ENCODE measurements at places on chromosomes 3 and 15.

- no peak for DNase-seq
These were observed 75.7 kb upstream of the GADL1 start for GRCh38 chr3:30970183-30970582.

DNA sequence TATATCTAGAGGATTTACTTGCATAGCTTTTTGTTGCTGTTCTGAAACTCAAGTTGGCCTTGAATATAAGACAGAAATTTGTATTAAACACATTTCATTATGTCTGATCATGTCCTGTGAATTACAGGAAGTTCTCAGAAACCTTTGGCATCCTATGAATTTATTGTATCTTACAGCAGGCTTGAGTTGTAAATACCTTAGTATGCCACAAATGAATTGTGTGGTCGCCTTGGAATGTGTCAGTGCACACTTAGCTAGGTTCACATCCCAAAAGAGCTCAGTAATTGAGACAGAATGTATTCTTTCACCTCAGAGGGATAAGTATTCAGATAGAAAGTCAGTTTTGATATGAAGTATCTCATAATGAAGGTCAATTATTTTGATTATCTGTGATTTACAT, 83.4 kb downstream of the NEK11 start:
- no peak for DNase-seq

DNA sequence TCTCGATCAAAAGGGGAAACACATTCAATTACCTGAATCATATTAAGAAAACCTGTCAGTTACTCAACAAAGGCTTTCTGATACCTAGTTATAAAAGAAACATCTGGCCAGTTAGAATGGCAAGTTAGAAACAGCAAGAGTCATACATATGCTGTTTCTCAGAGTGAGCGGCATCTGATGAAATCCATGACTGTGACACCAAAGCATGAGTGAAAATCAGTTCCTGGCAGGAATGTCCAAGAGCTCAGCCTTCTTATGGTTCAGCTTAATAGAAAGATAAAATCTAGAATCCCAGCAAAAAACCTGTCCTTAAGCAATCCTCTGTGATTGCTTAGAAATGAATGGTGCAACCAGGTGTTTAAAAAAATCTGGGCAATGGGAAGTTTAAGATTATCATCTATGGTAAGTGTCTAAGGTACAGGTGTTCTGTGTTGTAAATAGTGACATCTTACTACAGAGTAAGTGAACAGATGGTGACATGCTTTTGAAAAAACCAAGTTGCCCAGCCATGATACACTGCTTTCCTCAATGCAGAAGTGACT, 18.8 kb downstream of the B4GALT4 start:
- DNase-seq, result no peak

- no peak for DNase-seq
These were observed 29.4 kb downstream of the TTC14 start for GRCh38 chr3:180631317-180631716.

DNA sequence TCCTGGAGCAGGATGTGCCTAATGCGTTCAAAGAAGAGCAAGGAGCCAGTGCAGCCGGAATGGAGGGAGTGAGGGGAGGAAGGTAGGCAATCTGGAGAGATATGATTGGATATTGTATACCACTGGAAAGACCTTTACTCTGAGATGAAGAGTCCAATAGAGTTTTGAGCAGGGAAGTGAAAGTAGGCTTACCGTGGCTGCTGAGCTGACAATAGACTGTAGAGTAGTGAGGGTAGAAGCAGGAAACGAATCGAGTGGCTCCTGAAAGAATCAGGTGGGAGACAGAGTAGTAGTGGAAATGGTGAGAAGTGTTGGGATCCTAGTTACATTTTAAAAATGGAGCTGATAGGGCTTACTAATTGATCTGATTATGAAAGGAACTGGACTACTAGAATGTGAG, 51.8 kb upstream of the NUDT16 start:
- DNase-seq, result no peak

GRCh38 chr3:157117206-157117605, 42.7 kb downstream of the CCNL1 start:
- no peak for DNase-seq

- no peak for DNase-seq
These were observed 66.2 kb upstream of the UBE2E1 start for GRCh38 chr3:23739536-23739935.

GRCh38 chr15:91879158-91879557, 25.6 kb downstream of the SLCO3A1 start:
- DNase-seq, result no peak

- no peak for DNase-seq
These were observed 8.8 kb upstream of the SLC6A6 start for GRCh38 chr3:14393440-14394106.

GRCh38 chr15:22915866-22916515, 64.2 kb downstream of the CYFIP1 start:
- no peak for DNase-seq

DNA sequence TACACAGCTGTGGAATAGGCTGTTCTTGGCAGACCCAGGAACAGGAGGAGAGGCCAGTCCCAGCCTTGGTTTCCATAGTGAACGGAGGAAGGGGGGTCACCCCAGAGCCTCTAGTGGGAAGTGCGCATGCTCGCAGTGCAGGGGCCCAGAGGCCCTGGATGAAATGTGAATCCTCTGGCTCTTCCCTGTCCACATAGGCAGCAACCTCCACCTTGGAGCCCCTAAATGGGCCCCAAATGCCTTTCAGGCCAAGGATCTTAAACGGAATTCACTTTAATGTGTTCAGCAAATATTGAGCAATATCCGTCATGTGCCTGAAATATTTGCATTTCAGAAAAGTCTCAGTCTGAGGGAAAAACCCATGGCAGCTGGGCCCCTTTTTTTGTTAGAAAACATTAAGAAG, 3.3 kb upstream of the NDN start:
- no peak for DNase-seq

DNA sequence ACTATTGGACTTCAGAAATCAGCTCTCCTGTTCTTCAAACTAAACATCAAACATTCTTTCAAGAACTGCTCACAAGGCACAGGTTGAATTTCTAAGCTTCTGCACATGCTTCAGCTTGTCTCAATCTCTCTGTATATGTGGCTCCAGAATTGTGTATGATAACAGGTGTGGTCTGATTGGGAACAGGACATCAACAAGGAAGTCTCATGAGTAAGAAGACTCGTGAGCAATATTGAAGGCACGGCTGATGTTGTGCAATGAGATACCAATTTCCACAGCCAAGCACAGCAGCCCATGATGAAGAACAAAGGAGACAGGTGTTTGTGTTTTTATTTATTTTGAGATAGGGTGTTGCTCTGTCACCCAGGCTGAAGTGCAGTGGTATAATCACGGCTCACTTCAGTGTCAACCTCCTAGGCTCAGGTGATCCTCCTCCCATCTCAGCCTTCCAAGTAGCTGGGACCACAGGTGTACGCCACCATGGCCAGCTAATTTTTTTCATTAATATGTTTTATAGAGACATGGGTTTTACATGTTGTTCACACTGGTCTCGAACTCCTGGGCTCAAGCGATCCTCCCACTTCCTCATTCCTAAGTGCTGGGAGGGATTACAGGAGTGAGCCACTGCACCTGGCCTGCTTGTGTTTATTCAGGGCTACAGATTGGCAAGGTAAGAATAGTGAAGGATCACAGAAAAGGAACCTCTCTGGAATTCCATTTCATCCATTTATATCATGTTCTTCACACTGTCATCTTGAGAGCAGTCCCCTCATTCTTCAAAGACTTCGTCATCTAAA, 32.2 kb upstream of the ABHD17C start:
- no peak for DNase-seq

DNA sequence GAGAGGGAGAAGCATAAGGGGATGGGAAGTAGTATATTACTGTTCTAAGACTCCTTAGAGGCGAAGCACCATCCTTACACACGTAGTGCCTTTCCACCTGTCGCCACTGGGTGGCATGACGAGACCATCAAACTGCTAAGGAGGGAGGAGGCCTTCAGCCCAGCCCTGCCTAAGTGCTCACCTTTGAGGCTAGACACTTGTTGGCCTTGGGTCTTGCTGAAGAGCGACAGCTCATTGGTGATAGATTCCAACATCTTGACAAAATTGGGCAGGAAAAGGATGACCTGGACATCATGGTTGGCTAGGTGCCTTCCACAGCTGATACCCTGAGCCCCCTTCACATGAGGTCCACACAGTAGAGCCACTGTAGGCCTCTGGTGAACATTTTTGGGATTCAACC, 19.6 kb downstream of the CLK3 start:
- DNase-seq, result peak; percentile 56

GRCh38 chr15:78223396-78224022, 10.9 kb downstream of the ACSBG1 start:
- no peak for DNase-seq

DNA sequence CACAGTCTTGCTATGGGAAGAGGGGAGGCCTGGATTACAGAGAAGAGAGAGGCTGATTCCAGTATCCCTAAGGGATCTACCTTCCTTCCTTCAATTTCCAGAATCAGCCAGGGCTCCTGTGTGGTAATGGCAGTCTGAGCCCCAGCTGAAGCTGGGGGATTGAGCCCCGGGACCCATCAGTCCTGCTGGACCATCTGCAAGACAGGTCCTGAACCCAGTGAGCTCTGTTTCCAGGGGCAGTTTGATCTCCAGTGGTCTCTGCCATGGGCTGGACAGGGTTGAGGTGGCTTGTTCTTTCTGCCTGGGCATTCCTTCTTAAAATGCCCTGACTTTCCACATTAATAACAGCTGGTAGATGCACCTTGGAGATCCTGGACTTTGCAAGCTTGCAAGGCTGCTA, 685.2 kb downstream of the TBL1XR1 start:
- DNase-seq, result no peak

DNA sequence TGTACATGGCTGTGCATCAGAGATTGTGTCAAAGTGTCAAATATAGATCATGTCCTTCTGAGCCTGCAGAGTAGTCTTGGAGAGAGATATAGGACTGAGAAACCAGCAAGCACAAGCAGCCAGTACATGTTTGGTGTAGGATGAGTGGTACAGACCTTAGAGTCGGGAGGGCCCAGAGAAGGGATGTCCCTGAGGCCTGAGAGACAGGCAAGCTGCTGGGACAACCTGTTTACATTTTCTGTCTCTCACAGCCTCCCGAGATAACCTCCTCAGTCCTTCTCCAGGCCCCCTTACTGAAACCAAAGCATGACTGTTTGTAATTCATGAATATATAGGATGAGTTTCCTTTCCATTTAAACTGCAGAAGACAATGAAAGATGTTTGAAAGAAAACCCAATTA, 182.4 kb upstream of the STT3B start:
- DNase-seq, result no peak

DNA sequence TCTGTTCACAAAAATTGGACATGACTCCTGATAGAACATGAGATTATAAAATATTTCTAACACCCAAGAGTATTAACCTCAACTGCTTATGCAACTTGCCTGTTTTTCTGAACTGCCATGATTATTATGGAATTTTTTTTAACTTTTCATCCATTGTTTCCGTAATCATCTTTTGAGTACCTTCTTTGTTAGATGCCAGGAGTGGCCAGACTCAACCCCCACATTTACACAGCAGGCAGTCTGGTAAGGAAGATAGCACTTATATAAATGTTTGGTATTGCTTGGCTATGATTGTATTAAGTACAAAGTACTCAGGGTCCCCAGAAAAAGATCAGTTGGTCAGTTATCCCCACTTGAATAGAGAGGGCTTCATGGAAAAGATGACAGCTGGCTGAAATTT, 74.3 kb downstream of the CRYBG3 start:
- no peak for DNase-seq

DNA sequence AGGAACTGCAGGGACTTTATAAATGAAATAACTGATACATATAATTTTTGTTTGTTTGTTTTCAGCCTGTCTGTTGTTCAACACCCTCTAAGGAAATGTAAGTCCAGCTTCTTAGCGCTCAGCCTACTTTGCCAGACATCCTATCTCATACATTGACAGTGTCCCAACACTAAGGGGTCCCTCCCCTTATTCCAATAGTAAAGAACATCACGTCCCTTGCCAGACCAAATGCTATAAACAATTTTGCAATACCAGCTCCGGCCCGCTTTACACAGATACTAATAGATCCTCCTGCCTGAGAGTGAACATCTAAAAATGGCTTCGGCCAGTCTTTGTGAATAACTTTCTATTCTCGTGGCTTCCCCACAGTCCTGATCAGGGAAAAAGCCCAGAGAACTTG, 4.5 kb upstream of the TAFA4 start:
- DNase-seq, result no peak

DNA sequence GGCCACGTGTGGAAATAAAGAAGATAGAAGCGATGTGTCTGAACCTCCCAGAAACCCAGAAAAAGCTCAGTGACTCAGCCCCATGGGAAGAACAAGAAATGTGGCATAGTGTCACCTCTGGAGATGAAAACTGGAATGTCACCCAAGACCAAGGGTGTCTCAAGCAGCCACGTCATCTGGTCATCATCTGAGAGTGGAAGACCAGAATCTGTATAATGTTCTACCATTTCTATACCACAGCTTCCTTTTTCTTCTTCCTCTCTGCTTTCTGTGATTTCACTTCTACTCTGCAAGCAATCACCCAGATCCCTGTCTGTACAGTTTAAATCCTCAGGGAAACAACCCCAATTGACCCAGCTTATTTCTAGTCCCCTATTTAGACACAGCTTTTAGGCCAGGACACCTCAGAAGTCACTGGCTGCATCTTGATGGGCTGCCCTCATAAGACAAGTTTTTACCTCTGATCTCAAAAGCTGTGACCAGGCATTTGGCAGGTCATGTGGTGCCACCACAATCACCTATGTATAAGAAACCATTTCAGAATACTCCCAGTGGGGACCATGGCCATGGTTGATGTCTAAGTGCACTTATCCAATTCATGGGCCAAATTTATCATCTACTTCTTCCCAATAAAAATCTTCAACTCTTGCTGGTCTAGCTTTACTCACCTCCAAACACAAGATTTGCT, 278.5 kb upstream of the UMPS start:
- no peak for DNase-seq

DNA sequence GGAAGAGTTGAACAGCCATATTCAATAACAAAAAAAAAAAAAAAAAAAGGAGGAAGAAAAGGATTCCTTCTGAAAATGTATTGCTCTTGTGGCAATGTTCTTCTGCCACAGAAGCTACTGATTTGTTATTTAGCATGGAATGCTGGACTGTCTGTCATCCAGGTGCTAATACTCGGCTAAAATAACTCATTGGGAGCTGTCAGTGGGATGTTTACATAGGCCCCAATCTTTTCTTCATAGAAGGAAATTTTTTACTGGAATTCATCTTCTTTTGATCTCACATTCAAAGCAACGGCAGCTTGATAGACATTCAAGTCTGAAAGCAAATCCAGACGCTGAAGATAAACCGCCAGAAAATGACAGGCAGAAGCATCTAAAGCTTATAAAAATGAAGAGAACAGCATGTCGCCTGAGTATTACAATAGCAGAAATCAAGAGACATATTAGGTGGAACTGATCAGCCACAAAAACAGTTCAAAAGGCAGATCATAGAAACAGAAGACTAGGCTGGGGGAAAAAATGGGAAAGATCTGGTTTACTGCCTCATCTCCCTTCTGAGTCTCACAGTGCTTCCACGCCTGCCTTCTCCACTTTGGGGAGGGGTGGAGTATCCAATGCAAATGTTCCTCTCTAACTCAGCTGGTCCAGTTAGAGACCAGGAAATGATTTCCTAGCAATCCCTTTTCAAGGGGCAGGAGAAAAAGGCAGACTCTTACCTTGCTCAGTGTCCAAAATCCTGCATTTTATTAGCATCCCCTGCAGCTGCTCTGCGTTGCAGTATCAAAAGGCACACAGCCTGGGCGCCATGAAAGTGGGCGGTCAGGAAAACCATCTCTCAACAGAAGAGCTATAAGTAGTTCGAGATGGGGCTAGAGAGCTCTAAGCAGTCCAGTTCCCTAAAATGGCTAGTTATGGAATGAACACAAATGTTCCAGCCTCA, 451.9 kb downstream of the FOXP1 start:
- no peak for DNase-seq
